ENCODE measurements at places on chromosomes 13 and 19.

DNA sequence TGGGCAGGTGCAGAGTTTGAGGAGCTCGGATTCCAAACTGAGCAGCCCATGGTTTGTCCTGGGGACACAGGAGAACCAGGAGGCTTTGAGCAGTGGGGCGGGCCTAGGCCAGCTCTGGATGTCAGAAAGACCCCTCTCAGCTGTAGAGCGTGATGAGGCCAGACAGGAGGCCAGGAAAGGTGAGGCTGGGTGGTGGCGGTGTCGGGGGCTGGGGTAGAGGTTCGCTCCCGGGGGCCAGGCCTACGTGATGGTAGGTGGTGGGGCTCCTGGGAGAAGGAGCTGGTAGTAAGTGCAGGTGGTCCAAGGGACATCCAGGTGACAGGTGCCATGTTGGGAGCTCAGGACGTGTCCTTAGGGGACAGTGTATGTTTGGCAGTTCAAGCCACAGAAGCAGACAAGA, 13.5 kb upstream of the PTOV1 start:
- DNase-seq, result no peak

DNA sequence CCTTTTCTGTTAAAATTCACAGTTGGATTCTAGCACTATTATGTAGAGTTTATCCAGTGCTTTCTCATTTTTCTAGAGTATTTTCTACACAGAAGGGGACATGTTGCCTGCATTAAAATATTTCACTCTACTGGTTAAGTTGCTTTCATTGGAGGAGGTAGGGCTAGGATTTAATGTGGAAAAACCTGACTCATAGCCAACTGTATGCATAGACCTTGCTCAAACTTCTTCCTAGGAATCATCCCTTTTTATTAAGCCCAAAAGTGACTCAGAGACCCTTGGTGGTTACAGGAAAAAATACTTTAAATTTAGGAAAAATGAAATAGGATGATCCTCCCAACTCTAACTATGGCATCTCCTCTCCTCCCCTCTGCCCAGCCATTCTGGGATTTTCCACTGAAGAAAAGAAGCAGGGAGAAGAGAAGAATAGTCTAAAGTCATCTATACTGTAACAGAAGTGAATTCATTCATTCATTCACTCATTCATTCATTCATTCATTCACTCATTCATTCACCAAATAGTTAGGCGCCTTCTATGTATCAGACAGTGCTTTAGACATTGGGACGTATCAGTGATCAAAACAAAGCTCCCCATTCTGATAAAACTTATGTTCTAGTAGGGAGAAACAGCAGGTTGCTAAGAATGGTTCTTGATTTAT, 109.0 kb upstream of the HTR2A start:
- DNase-seq, result no peak

DNA sequence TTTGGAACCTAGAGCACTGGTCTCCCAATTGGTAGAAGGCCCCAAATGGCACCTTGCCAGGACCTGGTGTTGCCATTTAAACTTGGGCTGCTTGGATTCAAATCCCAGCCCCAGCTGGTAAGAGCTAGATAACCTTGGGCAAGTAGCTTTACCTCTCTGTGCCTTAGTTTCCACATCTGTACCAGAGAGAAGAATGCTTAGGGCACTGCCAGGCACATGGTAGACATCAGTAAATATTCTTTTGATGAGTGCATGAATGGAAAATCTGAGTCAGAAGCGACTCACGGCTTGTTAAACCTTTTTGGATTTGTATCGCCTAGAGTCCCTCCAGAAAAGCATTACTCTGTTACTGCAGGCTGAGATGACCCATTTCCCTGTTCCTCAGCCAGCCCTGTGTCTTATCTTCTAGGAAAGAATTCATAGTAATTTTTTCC, 90.9 kb downstream of the SIPA1L3 start:
- no peak for DNase-seq

GRCh38 chr13:100098445-100099116, 9.7 kb downstream of the PCCA start:
- no peak for DNase-seq

GRCh38 chr13:29937841-29938240, 87.4 kb upstream of the UBL3 start:
- peak; percentile 26 for DNase-seq

DNA sequence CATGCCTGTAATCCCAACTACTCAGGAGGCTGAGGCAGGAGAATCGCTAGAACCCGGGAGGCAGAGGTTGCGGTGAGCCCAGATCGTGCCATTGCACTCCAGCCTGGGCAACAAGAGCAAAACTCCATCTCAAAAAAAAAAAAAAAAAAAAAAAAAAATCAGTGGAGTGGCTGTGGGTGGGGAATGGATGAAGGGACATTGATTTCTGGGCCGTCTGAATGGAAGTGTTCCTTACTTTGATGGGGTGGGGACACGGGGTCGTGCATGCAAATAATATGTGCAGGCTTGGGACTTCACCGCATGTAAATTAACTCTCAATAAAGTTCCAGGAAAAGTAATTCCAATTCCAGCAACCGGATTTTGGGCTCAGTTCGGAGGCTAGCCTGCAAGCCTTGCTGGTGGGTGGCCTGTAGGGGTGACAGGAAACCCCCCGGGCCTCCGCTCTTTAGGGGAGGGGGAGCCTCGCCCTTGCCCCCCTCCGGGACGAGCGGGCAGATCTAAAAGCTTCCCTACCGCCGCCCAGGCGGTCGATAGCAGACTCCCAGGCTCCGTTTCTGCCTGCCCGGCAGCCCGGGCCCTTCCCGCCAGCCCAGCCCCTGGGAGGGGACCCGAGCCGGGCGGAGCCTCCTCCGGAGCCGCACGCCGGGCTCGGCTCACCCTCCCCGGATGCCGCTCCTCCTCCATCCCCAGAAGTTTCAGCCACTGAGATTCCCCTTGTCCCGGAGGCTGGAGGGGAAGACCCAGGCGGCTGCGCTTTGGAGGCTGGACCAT, 48.0 kb upstream of the ADGRE5 start:
- no peak for DNase-seq

DNA sequence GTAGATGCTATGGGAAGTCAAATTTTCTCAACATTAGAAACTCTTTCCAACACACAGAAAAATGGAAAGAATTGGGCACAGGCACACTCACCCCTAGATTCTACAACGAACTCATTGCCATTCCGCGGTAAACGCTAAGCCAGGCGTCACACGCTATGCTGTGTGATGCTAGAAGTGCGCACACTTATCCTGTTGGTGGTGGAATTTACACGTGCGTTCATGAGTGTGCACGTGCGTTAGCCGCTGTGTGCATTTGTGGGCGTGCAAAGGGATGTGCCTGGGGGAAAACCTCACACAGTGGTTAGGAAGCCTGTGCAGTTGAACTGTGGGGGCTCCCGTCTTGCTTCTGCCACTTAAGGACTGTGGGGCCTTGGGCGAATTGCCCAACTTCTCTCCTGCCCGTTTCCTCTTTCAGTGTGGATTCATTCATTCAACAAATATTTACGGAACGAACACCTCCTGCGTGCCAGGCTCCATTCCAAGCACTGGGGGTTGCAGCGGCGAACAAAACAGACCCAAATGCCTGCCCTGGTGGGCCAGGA, 7.7 kb downstream of the NFILZ start:
- peak; percentile 35 for DNase-seq

- no peak for DNase-seq
Observed at GRCh38 chr13:35502456-35502855, 26.0 kb upstream of the MAB21L1 start.

DNA sequence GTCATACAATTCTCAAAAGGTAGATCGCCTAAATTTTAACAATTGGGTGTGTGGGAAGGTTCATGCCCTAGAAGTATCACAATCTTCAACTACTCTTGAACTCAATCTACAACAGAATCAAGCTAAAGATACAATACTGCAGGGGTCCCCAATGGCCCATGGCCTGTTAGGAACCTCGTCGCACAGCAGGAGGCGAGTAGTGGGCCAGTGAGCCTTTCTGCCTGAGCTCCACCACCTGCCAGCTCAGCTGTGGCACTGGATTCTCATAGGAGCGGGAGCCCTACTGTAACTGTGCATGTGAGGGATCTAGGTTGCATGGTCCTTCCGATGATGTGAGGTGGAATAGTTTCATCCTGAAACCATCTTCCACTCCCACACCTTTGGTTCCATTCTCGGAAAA, 230.6 kb downstream of the KLF12 start:
- no peak for DNase-seq

DNA sequence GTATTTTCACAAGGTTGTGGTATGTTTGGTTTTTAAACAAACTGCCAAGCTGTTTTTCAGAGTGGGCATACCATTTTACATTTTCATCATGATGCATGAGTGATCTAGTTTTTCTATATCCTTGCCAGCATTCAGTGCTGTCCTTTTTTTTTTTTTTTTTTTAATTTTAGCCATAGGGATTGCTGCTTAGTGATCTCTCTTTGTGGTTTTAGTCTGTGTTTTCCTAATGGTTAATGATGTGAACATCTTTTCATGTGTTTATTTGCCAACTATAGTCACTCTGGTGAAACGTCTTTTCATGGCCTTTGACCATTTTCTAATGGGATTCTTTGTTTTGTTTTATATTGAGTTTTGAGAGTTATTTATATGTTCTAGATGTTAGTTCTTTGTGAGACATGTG, 59.7 kb downstream of the SHISA2 start:
- no peak for DNase-seq

GRCh38 chr13:67635754-67636153, 405.6 kb upstream of the PCDH9 start:
- no peak for DNase-seq
